ENCODE measurements at places on chromosomes 16 and 17.

- peak; percentile 59 for DNase-seq
Measured at GRCh38 chr17:20063665-20064648, 54.8 kb downstream of the SPECC1 start.

DNA sequence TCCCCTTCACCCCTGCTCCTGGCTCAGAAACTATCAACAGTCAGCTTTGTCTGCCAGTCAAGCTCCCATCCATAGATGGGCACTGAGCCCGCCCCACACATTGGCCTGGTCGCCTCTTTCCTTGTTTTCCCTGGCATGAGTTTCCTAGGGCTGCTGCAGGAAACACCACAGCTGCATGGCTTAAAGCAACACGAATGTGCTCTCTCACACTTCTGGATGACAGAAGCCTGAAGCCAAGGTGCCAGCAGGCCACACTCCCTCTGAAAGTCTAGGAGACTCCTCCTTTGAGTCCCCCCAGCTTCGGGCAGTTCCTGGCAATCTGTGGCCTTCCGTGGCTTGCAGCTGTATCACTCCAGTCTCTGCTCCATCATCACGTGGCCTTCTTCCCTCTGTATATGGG lies 69.9 kb downstream of the TBC1D16 start:
- no peak for DNase-seq

DNA sequence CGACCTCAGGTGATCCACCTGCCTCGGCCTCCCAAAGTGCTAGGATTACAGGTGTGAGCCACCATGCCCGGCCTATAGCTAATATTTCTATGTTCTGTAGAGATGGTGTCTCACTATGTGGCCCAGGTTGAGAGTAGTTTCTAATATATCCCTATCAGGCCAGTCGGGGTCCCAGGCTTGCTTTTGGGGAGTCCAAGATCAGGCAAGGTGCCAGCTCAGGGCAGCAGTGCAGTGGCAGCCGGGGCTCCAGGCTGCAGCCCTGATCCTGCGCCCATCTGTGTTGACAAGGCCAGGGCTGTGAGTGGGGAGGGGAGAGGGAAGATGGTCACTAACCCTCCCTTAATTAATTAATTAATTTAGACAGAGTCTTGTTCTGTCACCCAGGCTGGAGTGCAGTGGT lies 77.6 kb upstream of the CDC42EP4 start:
- no peak for DNase-seq

- no peak for DNase-seq
Measured at GRCh38 chr16:74113545-74113944, 183.1 kb upstream of the PSMD7 start.

- DNase-seq: no peak
Measured at GRCh38 chr17:66675991-66676371, 158.9 kb upstream of the CACNG5 start.

GRCh38 chr17:77223642-77224420 lies 83.1 kb downstream of the SEC14L1 start:
- DNase-seq: no peak

GRCh38 chr16:56874800-56875199 lies 9.8 kb downstream of the SLC12A3 start:
- DNase-seq: no peak

GRCh38 chr17:46948544-46948943 lies 25.6 kb downstream of the GOSR2 start:
- no peak for DNase-seq

DNA sequence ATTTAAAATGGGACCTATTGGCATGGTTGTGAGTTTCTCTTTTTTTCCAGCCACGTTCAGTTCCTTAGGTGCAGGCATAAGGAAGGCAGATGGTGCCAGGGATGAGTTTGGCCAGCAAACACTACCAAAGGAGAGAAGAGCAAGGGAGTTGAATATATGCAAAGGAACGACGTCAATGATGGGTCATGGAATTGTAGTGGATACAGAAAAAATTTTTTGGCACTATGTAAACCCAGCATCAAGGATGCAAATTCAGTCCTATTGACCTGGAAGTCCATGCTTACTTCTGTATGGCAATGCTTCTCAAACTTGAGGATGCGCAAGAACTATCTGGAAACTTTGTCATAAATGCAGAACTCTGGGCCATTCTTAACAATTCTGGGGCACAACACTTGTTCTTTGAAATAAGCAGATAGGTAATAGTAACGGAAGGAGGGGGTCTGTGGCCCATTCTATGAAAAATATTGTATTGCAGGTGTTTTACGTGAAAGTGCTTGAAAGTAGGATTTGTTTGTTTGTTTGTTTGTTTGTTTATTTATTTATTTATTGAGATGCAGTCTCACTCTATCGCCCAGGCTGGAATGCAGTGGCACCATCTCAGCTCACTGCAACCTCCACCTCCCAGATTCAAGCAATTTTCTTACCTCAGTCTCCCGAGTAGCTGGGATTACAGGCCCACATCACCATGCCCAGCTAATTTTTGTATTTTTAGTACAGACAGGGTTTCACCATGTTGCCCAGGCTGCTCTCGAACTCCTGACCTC lies 18.0 kb downstream of the APOH start:
- DNase-seq: no peak

- DNase-seq: peak; percentile 14
Measured at GRCh38 chr17:2794111-2794803, 2.0 kb upstream of the RAP1GAP2 start.

- no peak for DNase-seq
Measured at GRCh38 chr17:45345554-45346215, 28.9 kb upstream of the MAP3K14 start.

GRCh38 chr16:4351880-4352279 lies 759 bp upstream of the PAM16 start:
- DNase-seq: no peak

DNA sequence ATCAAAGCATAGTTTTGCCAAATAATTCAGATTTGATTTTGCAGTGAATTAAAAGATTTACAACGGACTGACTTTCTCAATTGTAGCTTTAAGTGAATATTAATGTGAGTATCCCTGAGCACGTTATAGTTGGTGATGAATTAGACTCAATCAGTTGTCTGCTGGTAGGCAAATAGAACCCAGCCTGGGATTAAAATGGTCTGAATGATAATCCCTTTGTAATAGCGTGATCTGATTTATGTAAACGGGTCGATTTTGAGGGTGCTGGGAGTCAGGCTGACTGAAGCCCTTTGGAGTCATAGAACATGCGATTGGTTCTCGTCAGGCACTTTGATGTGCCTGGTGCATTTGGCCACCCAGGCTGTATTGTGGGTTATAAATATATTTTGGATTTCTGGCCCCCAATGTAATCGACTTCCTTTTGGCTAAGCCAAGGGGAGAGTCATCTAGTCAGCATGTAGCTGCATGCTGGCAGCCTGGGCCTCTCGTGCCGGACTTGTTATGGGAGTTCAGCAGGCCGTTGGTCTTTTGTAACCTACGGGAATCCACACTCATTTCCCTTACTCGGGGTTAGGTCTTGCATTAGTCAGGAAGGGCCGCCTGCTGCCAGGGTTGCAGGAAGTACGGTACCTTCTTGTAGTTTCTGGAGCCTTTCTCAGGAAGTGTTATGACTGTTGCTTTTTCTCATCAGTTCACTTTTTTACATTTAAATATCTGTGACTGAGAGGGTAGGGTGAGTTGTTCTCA lies 5.4 kb downstream of the PGS1 start:
- peak; percentile 93 for DNase-seq

DNA sequence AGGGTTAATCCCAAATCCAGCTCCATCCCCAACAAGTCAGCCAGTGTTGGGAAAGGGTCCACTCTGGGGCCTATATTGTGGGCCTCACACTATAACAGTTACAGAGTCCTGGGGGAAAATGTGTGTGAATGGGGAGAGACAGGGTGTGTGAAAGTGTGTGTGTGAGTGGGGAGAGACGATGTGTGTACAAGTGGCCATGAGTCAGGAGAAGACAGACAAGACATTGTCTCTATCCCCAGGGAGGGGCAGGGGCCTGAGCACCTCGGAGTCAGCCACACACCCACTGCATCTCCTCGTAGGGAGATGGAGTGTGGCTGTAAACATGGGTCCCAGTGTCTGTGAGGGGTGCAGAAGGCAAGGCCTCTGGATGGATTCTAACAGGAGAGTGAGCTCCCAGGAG lies 2.9 kb downstream of the CRHR1 start:
- no peak for DNase-seq

GRCh38 chr17:5826384-5826783 lies 242.1 kb upstream of the NLRP1 start:
- no peak for DNase-seq

DNA sequence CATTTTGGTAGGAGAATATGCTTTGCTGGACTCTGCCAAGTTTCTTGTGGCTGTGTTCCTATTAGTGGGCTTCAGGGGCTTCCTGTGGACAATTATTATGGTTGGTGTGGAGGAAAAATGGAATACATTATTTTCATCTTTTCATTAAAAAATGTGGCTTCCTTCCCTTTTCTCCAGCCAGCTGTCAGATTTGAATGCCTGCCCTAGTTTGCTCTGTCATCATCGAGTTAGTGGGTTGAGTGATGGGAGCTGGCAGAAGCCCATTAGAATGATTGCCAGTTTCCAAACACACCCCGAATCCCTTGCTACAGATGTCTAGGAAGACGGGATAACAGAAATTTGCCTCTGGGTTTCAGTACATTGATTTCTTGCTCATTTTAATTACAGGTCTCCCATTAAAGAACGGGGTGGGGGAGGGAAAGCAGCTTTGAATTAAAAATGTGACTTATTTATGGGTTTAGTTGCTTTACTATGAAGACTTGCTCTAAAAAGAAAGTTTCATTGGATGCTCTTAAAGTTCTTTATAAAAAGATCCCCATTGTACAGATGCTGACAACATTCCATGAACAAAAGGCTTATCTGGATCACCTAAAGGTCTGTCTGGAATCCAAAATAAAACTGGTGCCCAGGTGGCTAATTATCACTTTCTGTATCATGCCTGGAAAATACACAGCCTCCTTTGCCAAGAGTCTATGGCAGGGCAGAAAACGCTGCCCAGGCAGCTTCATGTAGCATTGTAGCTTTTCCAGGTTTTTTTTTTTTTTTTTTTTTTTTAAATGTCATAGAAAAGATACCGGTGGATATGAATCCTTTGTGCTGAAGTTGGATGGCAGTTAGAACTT lies 103.6 kb downstream of the PRKCA start:
- DNase-seq: no peak
